ENCODE measurements at places on chromosomes 13 and 19.

GRCh38 chr19:31538879-31539278, 189.6 kb upstream of the TSHZ3 start:
- DNase-seq: no peak

- DNase-seq: no peak
Measured at GRCh38 chr19:13665125-13665905, 99.0 kb upstream of the MRI1 start.

GRCh38 chr13:93559718-93560117, 333.1 kb downstream of the GPC6 start:
- no peak for DNase-seq

GRCh38 chr19:18809149-18809868, 18.2 kb upstream of the COMP start:
- no peak for DNase-seq

GRCh38 chr13:88802886-88803285, 1131.7 kb downstream of the SLITRK5 start:
- no peak for DNase-seq

DNA sequence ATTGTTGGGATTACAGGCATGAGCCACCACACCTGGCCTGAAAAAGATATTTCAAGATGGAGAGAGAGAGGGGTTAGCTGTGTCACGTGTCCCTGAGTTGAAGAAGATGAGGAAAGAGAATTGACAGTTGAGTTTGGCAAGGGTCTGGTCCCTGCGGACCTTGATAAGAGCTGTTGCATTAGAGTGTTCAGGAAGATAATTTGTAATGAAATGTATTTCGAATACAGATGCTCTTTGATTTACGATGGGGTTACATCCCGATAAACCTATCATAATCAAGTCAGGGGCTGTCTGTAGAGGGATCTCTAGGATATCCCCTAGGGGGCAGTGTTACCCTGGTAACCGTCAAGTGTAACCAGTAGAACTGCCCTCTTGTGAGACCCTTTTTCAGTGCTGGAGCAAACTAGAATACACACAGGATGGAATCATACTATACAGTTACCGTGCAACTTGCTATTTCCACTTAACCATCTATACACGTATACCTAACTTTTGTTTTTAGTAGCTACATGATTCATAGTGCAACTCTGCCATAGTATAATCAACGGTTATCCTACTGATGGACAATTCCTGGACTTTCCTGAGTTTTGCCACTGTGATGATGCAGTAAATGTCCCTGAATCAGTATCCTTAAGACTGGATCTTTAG, 1.5 kb upstream of the ELOF1 start:
- peak; percentile 65 for DNase-seq

- DNase-seq: peak; percentile 97
Measured at GRCh38 chr13:49443704-49444523, at the start of the genes CAB39L and SETDB2. CAB39L (minus strand) TSS chr13:49444064; CDS start chr13:49382910, 61,154 bp downstream. SETDB2 (plus strand) TSS chr13:49444274; CDS start chr13:49451894, 7,620 bp downstream.

- DNase-seq: no peak
Measured at GRCh38 chr19:18672606-18673337, 10.7 kb upstream of the CRTC1 start.

- no peak for DNase-seq
Measured at GRCh38 chr13:61531383-61532065, 115.9 kb upstream of the PCDH20 start.

DNA sequence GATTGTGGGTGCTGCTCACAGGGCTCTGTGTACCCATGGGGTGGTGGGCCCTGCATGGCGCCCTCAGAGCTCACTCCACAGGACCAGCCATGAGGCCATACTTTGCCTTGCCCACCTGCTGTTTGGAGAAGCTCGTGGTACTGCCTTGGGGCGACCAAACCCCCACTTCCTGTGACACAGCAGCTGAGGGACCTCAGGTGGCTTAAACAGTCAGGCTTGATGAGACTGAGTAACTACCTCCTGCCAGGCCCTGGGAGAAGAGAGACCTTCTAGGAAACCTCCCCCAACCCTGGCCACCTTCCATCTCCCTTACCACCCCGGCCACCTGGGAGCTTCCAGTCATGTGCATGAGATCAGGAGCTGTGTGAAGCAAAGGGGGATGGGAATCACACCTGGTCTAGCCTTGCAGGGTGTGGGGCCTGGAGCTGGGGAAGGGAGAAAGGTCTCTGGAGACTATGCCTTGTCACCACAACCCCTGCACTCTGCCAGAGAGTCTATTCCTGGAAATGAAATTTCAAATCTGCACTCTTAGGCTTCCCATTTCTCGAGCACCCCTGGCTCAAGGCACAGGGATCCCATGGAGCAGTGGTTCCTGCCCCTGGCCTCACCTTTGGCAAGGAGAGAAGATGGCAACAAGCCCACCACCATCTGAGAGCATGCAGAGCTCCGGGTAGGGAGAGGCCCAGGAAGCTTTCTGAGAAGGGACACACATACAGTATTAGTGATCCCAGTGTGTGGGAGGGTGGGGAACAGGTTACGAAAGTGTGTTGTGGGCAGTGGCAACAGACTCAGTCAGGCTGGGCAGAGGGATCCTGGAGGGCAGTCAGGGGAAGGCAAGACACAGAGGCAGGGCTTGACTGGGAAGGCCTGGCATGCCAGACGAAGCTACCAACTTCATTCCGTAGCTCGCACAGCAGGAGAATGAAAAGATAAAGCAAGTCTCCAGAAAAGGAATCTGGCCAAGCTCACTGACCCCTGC, 125.0 kb downstream of the URI1 start:
- DNase-seq: no peak

DNA sequence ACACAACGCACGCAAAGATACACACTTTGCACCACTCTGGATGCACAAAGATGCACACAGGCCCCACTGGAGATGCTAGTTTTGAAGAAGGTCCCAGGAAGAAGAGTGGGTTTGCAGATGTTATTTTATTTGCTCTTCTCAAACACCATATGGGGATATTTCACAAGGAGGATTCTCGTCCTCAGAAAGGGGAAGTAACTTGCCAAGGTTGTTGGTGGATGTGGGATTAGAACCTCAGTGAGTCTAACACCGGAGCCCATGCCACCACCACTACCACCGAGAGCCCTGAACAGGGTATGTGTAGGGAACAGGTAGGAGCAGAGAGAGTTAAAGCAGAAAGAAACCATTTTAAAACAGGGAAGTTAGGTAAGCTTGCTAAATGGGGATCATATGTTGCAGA, 9.6 kb upstream of the CEACAM6 start:
- DNase-seq: no peak

- no peak for DNase-seq
Measured at GRCh38 chr13:41599619-41600018, 142.3 kb downstream of the RGCC start.

- no peak for DNase-seq
Measured at GRCh38 chr13:21020581-21020980, 40.8 kb downstream of the LATS2 start.

DNA sequence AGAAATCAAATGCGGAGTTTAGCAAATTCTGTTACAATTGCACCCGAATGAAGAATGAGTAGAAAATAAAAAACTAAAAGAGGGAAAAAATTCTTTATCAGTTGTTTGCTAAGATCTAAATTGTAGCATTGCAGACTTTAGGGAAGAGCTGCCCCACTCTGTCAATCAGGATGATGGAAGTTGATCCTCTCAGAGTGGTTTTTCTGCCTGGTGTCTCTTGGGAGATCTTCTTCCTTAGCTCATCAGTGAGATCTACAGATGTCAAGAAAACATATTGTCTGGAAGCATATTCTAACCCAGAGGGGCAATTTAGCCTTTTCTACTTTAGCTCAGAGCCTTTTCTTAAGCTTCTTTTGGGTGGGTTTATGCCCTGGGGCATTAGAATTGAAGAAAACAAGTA, 223.2 kb upstream of the PCDH17 start:
- no peak for DNase-seq

DNA sequence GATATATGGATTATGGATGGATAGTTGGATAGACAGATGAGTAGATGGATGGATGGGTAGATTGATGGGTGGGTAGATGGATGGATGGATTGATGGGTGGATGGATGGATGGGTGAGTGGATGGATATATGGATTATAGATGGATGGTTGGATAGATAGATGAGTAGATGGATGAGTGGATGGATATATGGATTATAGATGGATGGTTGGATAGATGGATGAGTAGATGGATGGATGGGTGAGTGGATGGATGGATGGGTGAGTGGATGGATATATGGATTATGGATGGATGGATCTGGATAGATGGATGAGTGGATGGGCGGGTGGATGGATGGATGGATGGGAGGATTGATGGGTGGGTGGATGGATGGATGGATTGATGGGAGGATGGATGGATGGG, 36.4 kb upstream of the TNFAIP8L1 start:
- DNase-seq: no peak

DNA sequence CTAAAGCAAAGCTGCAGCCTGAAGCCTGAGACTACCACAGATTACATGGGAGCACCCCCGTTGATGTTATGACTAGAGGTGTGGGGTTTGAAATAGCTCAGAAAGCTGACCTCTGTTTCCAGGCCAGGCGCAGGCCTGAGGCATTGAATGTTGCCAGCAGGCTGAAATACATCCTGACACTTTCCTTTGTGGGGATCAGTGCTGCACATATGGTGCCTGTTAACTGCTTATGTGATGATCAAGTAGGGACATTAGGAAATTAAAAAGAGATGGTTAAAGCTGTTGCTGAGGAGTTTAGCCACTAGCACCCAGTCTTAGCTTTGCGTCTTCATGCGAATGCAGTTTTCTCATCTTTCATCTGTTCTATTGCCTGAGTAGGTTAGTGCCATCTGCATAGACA, 83.2 kb downstream of the CCNA1 start:
- no peak for DNase-seq

GRCh38 chr19:38267761-38268483, 3.5 kb downstream of the SPINT2 start:
- DNase-seq: no peak

DNA sequence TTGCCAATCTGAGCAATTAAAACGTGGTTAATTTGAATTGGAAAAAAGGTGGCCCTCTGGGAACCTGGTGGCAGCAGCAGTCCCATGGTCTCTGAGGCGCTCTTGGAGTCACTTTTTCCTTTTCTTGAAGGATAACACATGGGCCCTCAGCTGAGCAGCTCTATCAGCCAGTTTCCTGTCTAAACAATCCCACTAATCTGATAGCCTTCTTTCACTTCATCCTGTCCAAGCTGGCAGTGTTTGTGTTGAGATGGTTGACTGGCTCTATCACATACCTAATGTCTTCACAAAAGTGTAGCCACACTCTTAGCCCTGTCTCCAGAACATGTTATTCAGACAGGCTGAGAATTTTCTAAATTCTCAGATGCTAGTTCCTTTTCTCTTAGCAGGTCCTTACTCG, 10.7 kb downstream of the MZT1 start:
- DNase-seq: no peak

- no peak for DNase-seq
Measured at GRCh38 chr19:39483141-39483540, 2.5 kb downstream of the TIMM50 start.

- peak; percentile 91 for DNase-seq
Measured at GRCh38 chr19:50607874-50608785, 31.6 kb downstream of the SYT3 start.

DNA sequence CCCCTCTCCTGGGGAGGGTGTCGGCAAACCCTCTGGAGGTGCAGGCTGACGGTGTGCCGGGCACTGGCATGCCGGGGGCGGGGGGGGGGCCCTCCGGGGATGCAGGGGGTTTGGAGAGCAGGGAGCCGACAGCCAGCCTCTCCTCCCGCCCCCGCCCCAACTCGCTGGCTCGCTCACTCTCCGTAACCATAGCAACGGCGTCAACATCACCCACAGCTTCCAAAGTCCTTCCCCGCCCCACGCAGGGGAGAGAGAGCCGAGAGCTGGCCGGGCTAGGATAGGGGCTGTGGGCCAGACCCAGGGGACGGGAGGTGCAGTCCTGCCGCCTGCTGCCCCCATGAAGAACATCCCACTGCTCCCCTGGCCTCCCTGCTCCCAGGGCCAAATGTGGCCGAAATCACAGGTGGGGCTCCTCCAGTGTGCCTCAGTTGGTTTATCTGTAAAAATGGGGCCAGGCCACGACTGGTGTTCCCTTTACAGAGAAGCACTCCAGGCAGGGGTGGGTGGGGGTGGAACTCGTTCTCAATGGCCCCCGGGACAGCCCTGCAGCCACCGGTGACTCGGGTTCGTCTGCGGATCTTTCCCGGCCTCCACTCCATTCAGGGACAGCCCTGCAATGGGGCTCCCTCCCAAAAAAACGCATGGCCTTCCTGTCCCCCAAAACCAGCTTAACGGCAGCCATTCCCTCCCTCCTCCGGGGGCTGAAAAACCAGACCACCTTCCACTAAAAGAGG, 3.2 kb downstream of the KLF16 start:
- peak; percentile 71 for DNase-seq

DNA sequence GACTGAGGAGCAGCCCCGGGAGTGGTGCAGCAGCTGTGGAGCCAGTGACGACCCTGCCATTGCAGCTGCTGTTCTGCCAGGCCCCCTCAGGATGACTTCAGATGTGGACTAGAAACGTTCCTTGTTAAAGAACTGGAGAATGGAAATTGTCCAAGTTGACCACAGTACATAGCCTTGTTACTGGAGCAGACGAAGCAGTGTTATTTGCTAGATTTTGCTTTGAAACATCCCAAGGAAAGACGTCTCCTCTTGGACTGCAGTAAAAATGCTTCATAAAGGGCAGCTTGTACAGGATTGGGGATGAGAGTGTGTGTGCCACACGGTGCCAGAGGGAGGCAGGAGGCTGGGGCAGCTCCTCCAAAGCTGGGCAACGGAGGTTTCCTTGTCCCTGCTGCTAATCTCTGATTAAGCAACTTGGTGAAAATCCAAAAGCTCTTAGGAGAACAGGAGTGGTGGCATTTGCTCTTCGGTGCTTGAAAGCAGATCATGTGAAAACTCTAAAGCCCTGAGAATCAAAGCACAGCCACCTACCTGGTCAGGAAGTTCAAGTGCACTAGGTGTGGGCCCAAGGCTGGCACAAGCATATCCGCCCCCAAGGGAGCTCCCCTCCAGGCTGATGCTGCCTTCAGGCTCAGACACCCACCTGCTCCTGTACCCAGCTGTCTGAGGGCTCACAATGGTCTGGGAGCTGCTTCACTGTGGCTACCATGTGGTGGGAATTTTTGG, 34.5 kb downstream of the SHISA2 start:
- no peak for DNase-seq

DNA sequence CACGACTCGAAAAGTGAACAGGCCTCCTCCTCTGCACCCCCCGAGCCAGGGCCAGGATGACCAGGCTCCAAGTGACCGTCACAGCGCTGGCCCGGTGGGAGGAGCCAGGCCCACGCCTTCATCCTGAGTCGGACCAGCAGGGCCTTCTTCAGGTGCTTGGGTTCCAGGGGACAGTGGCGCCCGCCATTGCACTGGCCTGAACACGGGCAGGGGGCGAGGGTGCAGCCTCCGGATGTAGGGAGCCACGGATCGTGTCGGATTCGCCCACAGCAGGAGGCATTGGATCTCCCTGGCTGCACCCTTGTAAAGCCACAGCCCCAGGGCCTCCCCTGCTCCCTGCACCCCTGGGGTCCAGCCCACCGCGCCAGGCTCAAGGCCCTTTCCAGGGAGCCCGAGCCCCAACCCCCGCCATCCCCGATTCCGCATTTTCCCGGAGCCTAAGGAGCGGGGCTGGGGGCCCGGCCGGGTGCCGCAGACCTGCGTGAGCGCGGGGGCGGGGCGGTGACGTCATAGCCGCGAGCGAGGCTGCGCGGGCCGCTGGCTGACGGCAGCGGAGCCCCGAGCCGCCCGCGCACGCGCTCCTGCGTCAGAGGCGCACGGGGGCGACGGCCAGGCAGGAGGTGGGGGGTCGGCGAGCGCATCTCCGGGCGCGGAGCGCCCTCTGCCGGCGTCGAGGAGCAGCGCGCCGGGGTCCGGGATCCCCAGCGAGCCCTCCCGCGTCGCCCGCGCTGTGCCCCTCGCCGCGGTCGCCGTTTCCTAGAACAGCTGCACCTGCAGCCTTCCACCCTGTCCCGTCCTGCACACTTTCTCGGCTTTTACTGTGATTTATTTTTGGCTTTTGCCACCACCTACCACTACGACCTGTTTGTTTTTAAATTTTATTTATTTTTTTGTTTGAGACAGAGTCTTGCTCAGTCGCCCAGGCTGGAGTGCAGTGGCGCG, 1.5 kb upstream of the ATP5F1D start:
- DNase-seq: peak; percentile 96
